Thyroid gland (tissue), 4 donors: ENCODE measurements at places on chromosomes 4 and X.

- DNase-seq = no peak
- H3K4me3 ChIP-seq = no peak overlapping the region
- no peaks in the 10 kb centered on the region for H3K27me3 ChIP-seq
These were observed 338.1 kb upstream of the ZCCHC13 start for GRCh38 chrX:73965833-73966232.

DNA sequence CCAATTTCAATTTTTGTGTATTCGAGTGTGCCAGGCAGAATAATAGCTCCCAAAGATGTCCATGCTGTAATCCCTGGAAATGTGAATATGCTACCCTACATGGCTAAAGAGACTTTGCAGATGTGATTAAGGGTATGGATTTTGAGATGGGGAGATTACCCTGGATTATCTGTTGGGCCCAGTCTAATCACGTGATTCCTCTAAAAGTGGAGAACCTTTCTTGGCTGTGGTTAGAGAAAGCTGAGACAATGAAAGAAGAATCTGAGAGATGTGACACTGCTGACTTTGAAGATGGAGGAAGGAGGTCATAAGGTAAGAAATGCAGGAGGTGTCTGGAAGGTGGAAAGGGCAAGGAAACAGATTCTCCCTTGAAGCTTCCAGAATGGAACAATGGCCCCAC lies 503.5 kb upstream of the PITX2 start:
- no peaks in the 10 kb centered on the region for H3K4me1 ChIP-seq
- H3K36me3 ChIP-seq = no peaks in the 10 kb centered on the region
- H3K27ac ChIP-seq = no peak overlapping the region
- no peaks in the 10 kb centered on the region for H3K27me3 ChIP-seq

DNA sequence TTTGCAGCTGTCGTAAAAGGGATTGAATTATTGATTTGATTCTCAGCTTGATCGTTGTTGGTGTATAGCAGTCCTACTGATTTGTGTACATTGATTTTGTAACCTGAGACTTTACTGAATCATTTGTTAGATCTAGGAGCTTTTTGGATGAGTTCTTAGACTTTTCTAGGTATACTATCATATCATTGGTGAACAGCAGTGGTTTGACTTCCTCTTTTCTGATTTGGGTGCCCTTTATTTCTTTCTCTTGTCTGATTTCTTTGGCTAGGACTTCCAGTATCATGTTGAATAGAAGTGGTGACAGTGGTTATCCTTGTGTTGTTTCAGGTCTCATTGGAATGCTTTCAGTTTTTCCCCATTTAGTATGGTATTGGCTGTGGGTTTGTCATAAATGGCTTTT lies 8.4 kb downstream of the APOOL start:
- no peaks in the 10 kb centered on the region for H3K36me3 ChIP-seq
- no peaks in the 10 kb centered on the region for H3K27me3 ChIP-seq
- no peak overlapping the region for H3K4me3 ChIP-seq
- no peak for DNase-seq

DNA sequence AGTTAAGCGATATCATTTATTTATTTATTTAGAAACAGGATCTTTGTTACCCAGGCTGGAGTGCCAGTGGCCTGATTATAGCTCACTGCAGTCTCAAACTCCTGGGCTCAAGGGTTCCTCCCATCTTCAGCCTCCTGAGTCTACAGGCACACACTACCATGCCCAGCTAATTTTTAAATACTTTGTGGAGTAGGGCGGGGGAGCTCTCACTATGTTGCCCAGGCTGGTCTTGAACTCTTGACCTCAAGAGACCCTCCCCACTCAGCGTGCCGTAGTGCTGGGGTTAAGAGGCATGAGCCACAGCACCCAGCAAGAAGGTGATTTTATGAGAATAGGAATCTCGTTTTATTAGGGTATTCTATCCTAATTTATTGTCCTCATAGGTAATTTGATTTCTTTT lies 3.9 kb upstream of the UFSP2 start:
- no peak for DNase-seq
- no peak overlapping the region for H3K4me3 ChIP-seq
- H3K4me1 ChIP-seq = no peaks in the 10 kb centered on the region

DNA sequence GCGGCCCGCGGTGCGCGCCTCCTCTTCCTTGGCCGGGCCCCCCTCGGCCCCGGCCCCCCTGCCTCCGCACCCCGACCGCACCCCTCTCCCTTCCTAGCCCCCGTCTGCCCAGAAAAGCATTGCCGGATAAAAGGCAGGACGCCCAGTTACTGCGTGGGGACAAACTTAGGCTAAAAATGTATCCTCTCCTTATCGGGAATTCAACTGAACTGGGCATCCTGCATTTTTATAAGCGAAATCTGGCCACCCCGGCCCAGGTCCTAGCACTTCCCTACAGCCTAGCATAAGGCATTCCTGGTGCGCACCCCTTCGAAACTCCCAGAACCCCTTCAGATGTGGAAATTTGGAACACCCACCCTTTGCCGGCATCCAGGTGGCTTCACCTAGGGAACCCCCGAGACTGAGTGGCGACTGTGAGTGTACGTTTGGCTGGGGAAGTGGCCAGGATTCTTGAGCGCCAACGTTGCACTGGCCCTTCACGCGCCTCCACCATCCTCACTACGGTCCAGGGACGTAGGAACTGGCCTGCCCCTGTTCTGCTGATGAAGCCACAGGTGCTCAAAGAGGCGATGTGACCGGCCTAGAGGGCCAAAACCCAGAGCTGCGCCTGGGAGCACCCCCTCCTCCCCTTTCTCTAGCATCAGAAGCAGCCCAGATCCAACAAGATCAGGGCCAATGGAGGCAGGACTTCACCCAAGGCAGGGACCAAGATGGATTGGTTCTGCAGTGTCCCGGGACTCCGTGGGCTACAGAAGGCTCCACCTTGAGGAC lies 5.7 kb upstream of the RNF4 start:
- H3K36me3 ChIP-seq = no peaks in the 10 kb centered on the region
- DNase-seq = no peak
- peaks cover 16% of the 10 kb centered on the region for H3K4me1 ChIP-seq
- no peaks in the 10 kb centered on the region for H3K27me3 ChIP-seq
- no peak overlapping the region for H3K4me3 ChIP-seq

DNA sequence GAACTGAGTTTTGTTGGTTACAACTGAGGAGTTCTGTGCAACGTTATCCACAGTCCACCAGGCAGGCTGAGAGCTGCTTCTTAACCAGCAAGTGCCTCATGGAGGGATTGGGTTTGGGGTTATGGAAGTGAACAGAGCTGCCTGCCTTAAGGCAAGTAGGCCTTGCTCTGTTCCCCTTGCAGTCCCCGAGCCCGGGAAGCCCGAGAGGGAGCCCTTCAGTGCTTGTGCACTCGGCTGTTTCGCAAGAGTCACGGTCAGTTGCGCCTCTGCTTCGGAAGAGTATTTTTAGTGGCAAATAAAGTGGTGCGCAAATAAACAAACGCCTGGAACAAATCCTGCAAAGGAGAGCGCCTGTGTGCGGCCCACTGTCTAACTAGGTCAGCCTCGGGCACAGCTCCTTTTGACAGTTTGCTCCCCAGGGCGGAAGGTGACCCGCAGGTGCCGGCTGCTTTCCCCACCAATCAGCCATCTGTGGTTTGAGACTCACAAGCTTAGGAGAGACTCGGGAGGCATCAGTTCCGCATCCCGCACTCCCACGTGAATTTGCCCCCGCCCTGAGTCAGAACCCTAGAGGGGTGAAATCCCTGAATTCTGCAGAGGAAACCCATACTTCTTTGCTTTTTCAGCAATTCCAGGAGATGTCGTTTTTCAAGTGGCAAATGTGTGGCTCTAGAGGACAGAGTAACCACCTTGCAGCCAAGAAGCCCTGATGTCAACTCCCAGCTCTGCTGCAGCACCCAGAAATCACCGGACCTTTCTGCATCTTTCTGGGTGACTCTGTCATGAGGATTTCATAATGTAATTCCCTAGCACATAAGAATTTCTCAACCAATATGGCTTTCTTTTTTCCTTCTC lies 56.8 kb downstream of the LGI2 start:
- H3K4me3 ChIP-seq = no peak overlapping the region
- H3K27ac ChIP-seq = peak overlapping the region; percentile 76
- H3K27me3 ChIP-seq = no peaks in the 10 kb centered on the region

DNA sequence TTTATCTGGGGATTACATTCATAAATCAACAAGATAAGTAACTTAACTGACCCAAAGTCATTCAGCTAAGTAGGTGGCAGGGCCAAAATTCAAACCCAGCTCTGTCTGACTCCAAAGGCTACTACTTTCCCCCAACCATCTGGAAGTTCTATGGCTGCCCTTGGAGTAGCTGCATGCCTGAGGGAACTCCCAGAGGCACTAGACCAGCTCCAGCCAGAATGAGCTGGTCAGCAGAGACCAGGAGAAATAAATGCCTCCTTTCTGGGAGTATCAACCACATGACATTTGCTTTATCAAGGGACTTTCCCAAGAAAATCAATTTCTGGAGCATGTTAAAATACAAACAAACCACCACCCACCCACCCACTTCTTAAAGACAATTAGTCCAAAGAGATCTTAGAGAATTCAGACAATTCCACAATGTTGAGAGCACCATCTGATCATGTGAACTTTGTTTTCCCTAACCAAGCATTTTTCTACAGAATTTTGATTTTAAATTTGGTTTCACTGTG lies 180.5 kb downstream of the EFHC2 start:
- H3K27ac ChIP-seq = no peak overlapping the region
- no peaks in the 10 kb centered on the region for H3K27me3 ChIP-seq
- H3K4me3 ChIP-seq = no peak overlapping the region
- H3K4me1 ChIP-seq = no peaks in the 10 kb centered on the region
- no peak for DNase-seq

DNA sequence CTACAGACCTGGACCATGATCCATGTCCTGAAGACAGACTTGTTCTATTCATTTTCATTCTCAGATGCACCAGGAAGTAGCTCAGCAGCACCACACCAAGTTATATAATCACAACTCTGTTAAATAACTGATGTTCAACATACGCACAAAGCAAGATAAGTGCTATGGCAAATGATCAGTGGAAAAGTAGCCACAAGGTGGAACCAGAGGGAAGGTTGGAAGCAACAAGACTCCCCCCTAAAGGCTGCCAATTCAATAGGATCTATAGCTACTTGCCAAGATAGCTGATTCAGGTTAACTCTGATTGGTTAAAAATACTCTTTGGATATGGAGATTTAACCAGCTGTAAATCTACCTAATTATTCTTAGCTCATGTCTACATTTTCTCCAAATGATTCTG lies 23.7 kb upstream of the FAM47B start:
- no peaks in the 10 kb centered on the region for H3K27me3 ChIP-seq
- DNase-seq = no peak
- no peak overlapping the region for H3K27ac ChIP-seq

GRCh38 chrX:68827848-68828624 lies 785 bp upstream of the EFNB1 start:
- H3K36me3 ChIP-seq = no peaks in the 10 kb centered on the region
- H3K27ac ChIP-seq = peak overlapping the region; percentile 25
- DNase-seq = peak; percentile 79
- H3K4me1 ChIP-seq = peaks cover 4% of the 10 kb centered on the region
- no peaks in the 10 kb centered on the region for H3K27me3 ChIP-seq
- no peak overlapping the region for H3K4me3 ChIP-seq

GRCh38 chr4:149911354-149911753 lies 95.7 kb upstream of the IQCM start:
- no peak overlapping the region for H3K4me3 ChIP-seq
- H3K27me3 ChIP-seq = no peaks in the 10 kb centered on the region
- H3K4me1 ChIP-seq = peaks cover 10% of the 10 kb centered on the region
- no peaks in the 10 kb centered on the region for H3K36me3 ChIP-seq
- peak; percentile 62 for DNase-seq

GRCh38 chrX:40644176-40644575 lies 3.2 kb downstream of the CXorf38 start:
- H3K27me3 ChIP-seq = no peaks in the 10 kb centered on the region
- no peak overlapping the region for H3K4me3 ChIP-seq
- no peak for DNase-seq
- peaks cover 20% of the 10 kb centered on the region for H3K4me1 ChIP-seq
- no peaks in the 10 kb centered on the region for H3K36me3 ChIP-seq
- H3K27ac ChIP-seq = peak overlapping the region; percentile 61

DNA sequence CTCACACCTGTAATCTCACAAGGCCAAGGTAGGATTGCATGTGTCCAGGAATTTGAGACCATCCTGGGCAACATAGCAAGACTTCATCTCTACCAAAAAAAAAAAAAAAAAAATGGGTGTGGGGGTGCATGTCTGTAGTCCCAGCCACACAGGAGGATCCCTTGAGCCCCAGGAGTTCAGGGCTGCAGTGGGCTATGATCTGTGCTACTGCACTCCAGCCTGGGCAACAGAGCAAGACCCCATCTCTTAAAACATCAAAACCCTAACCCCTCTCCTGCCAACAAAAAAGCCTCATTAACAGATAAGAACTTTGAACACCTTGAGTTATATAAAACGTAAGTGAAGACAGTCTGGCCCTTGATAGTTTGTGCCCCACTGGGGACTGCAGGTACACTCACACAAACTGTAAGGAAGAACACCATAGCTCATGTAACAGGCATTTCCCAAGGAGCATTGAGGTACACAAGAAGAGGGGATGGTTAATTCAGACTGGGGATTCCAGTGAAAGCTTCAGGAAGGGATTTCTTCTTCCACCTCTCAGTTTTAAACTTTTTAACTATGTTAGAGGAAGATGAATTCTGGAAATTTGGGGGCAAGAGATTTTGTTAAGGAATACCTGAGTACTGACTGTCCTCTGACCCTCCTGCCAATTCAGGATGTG lies 34.7 kb downstream of the RBPJ start:
- DNase-seq = no peak
- no peak overlapping the region for H3K27ac ChIP-seq
- H3K4me1 ChIP-seq = peaks cover 7% of the 10 kb centered on the region
- no peaks in the 10 kb centered on the region for H3K36me3 ChIP-seq

- H3K27me3 ChIP-seq = no peaks in the 10 kb centered on the region
- H3K4me3 ChIP-seq = no peak overlapping the region
- H3K27ac ChIP-seq = no peak overlapping the region
- no peaks in the 10 kb centered on the region for H3K36me3 ChIP-seq
- H3K4me1 ChIP-seq = no peaks in the 10 kb centered on the region
- DNase-seq = no peak
These were observed 17.2 kb upstream of the FAT1 start for GRCh38 chr4:186740822-186741221.

- DNase-seq = peak; percentile 13
- H3K4me1 ChIP-seq = no peaks in the 10 kb centered on the region
- H3K36me3 ChIP-seq = no peaks in the 10 kb centered on the region
These were observed 143.6 kb downstream of the TMEM164 start for GRCh38 chrX:110146521-110146920.

- H3K36me3 ChIP-seq = no peaks in the 10 kb centered on the region
- no peak overlapping the region for H3K4me3 ChIP-seq
- H3K27me3 ChIP-seq = no peaks in the 10 kb centered on the region
- H3K27ac ChIP-seq = no peak overlapping the region
These were observed 1844.6 kb upstream of the TENM3 start for GRCh38 chr4:180398564-180398963.

DNA sequence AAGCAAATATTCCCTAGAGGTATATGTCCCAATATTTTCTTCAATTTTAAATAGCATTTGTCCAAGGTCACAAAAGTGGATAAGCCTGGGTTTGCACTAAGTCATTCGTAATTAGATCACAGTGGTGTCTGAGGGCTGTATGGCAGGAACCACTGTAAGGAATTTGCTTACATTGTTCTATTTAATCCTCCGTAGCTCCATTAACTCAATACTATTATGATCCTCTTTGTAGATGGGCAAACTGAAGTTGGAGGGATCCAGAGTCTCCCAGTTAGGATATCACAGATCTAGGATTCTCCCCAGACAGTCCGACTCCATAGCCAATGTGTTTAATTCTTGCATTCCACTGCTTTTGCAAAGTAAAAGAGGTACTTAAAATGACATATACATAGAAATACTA lies 242.7 kb upstream of the DCAF8L1 start:
- no peaks in the 10 kb centered on the region for H3K4me1 ChIP-seq
- no peaks in the 10 kb centered on the region for H3K27me3 ChIP-seq
- no peak overlapping the region for H3K4me3 ChIP-seq
- no peak overlapping the region for H3K27ac ChIP-seq
